ENCODE measurements at places on chromosomes 13 and 19.

DNA sequence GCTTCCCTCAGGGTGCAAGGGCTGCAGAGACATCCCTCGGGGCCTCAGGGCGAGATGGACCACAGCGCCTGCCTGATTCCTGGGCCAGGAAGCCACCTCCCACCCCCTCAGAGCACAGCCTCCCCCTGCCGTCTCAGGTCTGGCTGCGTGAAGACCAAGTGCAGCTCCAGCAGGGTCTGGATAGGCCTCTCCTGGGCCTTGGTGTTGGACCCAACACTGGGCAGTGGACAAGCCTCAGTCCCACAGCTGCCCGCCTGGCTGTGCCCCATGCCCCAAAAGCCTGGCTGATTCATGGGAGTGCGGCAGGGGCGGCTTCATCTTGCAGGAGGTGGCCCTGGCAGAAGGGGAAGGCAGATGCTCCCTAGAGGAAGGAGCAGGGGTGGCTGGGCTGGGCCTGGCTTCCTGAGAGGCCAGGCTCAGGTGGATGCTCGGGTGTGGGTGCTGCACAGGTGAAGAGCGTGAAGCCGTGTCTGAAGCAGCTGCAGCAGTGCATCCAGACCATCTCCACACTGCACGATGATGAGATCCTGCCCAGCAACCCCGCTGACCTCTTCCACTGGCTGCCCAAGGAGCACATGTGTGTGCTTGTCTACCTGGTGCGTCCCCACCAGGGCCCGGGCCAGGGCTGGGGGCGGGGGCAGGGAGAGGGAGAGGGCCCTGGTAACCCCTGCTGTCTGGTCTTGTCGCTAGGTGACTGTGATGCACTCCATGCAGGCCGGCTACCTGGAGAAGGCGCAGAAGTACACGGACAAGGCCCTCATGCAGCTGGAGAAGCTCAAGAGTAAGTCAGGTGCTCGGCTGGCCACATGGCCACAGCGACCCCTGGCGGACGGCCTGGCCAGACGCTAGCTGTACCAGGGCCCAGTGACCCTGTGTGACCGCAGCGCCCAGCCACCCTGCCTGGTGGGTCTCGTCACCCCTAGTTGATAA lies 21.7 kb downstream of the MAU2 start:
- no peak for DNase-seq

DNA sequence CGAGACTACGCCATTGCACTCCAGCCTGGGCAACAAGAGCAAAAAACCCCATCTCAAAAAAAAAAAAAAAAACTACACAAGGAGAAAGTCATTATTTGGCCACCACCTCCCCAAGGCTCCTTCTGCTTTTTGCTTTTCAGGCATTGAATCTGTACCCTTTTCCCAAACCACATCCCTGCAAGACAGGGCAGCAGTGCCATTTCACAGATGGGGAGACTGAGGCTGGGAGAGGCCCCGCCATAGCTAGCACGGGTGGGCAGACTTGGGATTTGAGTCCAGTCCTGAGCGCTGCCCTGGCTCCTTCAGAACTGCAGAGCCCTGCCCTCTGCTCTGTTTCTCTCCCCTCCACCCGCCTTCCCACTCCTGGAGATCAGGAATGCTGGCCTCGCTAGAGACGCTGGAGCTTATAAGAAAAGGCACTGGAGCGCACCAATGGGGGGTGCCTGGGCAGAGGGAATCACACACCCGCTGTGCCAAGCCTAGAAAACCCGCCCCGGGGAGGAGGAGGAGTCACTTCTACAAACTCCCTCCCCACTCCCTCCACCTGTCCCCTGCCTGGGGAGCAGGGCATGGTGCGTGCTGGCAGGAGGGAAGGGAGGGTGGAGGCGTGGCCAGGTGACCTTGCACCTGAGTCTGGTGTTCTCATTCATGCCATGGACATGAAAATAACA lies 17.6 kb downstream of the TJP3 start:
- DNase-seq = no peak

- DNase-seq = peak; percentile 5
Observed at GRCh38 chr19:12052497-12053169, at the start of gene ZNF878. ZNF878 (minus strand) TSS chr19:12052961; CDS start chr19:12052801, 160 bp downstream.

- DNase-seq = no peak
Observed at GRCh38 chr19:855566-856120, 3.5 kb downstream of the ELANE start.

- DNase-seq = no peak
Observed at GRCh38 chr13:28753208-28753892, 34.6 kb upstream of the SLC46A3 start.

DNA sequence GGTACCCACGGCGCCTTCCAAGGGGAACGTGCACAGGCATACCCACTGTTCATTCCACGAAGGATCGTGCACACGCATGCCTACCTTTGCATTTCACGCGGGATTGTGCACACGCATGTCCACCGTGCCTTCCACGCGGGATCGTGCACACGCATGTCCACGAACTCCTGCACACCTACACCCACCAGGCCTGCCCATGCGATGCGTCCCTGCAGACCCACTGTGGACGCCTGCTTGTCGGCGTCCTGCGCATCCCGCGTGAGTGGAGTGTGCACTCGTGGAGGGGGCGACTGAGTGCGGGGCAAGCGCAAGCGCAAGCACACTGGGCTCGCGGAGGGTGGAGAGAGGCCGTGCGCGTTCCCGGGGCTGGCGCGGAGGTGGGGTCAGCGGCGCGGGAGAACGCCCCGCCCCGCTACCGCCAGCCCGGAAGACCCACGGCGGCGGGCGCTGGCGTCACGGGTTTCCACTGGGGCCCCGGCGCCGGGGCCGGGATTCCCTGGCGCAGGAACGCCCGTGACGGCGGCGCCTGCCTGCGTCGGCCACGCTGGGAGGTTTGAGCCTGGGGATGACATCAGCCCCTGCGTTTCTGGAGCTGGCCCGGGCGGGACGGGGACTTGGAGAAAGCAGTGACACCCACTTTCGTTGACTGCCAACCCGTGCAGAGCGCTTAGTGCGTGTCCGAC lies 18.7 kb downstream of the GADD45B start:
- DNase-seq = peak; percentile 59

DNA sequence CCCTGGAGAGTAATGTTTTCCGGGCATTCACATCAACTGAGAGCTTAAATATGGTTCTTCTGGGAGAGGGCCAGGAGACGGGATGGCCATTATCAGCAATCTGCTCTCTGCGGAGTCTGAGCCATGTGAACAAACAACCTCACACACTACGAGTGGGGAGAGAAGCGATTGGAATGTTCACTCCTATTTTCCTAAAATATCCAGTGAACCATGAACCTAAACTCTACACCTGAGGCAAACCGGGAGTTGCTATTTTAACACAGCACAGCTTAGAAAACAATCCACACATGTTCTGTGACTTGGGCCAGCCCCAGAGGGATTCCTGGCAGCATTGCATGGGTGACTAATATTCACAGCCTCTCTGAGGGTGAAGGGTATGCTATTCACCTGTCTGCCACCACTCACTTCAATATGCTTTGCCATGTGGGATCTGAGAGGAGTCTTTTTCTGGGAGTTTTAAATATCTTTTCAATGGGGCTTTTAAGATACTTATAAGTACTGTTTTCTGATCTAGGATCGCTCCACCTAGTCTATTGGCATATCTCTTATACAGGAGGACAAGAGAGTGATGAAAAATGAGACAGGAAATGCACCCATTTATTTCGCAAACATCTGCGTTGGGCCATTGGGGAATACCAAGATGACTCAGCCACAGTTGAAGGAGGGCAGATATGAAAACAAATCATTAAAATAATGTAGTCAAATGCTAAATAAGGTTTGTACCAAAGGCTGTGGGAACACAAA lies 72.6 kb upstream of the SERP2 start:
- DNase-seq = no peak

DNA sequence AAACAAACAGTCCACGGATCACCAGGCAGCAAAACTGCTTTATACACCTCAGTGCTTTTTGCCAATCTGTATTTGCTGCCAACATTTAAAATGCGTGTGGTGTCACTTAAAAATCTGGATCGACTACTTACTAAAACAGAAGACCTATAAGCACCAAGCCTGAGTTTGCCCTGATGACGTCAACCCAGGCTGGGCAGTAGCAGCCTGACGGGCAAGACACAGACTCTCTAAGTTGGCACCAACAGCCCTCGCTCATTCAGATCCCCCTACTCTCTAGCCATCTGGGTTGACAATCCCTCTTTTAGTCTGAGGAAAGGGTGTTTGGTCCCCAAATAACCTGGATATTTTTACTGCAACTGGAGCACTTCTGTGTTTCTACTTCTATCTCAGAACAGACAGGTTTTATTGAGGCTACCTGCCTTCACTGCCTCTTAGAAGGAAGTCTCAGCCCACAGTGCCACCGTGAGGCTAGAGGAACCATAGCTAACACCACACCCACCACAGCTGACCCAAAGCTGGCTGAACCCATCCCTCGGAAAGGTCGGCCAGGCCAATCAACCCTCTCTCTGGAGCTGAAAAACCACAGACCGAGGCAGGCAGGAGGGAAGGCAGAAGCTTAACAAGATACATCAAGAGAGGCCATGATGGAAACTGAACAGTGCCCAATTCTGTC lies 6.9 kb downstream of the SUGP2 start:
- no peak for DNase-seq

DNA sequence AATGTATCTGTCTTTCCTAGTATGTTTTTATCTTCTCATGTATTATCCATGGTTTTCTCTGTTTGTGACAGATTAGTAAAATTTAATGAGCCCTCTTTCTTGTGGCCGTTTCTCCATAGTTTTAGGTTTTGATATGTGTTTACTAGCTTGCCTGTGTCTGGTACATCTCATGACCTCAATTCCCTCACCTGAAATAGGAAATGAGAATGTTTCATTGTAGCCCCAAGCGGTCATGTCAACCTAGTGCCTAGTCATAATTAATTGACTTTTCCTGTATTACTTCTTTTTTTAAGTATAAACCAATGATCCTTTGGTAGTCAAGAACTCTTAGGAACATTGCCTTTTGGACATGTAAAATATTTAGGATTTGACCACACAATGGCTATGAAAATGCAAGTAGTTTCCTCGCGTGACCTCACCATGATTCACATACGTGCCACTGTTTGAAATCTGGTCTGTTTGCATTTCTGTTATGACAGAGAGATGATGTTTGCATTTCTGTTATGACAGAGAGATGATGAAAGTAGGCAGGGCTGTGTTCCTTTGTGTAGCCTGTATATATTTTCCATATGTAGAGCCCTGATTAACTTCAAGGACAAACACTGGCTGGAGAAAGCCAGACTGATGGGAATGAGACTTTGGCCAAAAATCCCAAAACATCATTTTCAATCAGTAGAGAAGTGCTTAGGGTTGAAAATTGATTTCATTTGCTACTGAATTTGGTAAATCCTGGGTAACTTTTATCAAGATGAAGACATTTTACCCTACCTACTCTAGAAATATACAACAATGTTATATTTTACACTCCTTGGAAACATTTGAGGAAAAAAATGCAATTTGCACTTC lies 104.8 kb downstream of the TNFRSF19 start:
- no peak for DNase-seq

DNA sequence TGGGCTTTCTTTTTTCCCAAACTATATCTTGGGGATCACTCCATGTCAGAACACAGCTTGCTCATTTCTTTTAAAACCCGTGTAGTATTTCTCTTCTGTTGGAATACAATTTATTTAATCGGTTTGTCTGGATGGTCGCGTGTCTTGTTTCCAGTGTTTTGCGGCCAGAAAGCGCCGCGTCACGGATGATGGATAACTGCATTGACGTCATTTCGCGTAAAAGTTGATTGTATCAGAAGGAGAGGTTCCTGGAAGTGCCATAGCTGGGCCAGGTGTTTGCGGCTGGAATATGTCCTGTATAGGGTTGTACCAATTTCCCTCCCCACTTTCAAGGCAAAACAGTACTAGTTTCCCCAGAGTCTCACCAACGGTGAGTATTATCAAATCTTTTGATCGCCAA lies 9.7 kb downstream of the ACTL9 start:
- DNase-seq = no peak

DNA sequence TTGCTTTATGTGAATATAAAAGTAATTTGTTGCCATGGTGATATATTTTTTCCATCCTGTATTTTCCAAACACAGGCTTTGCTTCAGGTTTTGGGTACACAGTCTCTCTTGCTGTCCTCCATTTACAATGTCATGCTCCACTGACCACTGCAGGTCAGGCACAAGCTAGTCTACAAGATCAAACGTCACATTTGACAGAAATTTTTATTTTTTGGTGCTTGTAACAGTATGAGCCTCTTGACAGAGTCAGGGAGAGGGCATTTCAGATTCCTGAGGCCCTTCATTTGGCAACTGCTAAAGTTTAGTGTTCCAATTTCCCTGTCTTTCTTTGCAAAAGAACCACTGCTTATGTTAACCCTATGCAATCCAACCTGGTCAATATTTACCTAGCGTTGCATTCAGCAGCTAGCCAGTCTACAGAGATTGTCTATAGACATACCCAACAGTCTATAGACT lies 175.0 kb downstream of the RFC3 start:
- DNase-seq = no peak

- no peak for DNase-seq
Observed at GRCh38 chr19:1725100-1726064, 27.9 kb upstream of the ONECUT3 start.

GRCh38 chr19:15292847-15293582 lies 39.3 kb downstream of the BRD4 start:
- no peak for DNase-seq

GRCh38 chr19:7636317-7636690 lies 606 bp upstream of the STXBP2 start:
- DNase-seq = no peak

DNA sequence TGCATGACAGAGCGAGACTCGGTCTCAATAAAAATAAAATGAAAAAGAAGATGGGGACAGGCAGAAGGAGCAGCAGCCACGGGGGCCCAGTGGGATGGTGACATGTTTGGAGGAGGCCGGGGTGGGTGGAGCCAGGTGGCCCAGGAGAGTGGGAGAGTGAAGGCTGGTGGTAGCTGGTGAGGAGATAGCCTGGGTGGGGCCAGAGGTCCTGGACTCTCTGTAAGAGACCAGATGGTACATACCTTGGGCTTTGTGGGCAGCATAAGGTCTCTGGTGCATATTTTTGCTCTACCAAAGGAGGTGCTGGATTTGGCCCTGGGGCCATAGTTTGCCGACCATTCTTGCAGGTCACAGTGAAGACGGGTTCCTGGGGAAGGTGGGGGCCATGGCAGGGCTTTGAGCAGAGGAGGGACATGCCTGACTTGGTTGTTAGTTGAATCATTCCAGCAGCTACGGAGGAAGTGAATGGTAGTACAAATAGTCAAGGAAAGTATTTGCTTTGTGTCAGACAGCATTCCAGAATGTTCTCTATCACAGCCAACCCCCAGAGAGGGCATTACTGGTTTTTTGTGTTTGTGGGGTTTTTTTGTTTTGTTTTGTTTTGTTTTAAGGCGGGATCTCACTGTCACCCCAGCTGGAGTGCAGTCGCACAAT lies 69.1 kb downstream of the ARHGEF18 start:
- DNase-seq = no peak

DNA sequence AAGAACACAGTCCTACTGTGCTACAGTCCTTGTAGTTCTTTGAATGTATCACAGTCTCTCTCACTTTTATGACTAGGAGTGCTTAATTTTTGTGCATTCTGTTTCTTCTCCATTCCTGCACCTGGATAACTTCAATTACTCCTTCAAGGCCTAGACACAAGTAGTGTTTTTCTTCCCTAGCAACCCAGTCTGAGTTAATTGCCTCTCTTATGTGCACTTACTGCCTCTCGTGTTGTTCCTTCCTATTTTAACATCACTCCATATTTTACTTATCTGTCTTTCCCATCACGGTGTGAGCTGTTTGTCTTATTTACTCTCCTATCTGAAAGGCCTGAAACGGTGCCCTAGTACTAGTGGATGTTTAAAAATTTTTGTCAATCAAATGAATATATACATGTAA lies 101.5 kb downstream of the HS6ST3 start:
- DNase-seq = no peak
